CD4-positive, alpha-beta T cell treated with Interleukin-12 subunit alpha and Interleukin-12 subunit beta, for 1 hour (primary cell): ENCODE measurements at places on chromosomes 6 and 20.

DNA sequence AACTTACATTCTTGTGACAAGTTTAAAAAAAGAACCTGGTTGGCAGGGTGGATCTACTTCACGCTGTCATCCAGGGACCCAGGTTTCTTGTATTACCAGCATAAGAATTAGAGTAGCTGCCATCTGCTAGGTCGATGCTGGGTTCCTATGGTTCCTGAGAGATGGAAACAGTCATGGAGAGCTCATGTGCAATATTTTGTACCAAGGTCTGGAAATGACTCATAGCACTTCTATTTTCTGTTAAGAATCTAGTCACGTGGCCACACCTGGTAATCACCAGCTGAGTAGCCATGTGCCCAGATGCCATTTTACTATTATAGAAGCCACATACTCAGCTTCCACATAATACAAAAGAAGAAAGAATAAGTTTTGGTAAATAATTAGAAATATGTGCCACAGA is 171.3 kb downstream of the CD83 start:
- DNase-seq: no peak

GRCh38 chr20:57584768-57585461 is 24.0 kb downstream of the PCK1 start:
- DNase-seq: no peak

DNA sequence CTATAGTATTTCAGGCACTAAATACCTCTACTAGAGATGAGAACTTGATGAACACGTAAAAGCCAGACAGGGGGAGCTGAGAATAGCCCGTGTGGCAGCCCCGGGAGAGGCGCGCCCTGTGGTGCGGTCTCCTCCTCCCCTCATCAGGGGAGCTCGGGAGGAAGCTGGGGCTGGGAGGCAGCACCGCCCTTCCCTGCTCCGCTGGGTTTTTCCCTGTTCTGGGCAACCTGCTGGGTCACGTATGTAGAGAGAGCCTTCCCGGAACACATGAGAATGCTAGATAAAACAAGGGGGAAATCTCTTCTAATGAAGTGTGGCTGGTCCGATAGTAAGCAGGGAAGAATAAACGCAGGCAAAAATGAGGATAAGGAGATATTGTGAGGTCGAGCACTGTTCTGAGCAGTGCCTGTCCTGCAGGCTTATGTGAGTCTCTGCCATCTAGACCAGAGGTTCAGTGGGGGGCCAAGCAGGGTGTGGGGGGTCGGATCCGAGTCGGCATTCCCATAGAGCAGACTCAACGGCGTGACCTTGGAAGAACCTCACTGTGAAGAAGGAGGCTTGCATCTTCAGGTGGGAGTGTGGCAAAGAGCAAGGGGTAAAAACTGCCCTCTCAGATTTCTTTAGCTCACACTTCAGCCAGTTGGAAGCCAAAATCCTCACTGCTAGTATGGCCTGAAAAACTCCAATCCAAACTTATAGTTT is 13.4 kb upstream of the RPS6KA2 start:
- no peak for DNase-seq

DNA sequence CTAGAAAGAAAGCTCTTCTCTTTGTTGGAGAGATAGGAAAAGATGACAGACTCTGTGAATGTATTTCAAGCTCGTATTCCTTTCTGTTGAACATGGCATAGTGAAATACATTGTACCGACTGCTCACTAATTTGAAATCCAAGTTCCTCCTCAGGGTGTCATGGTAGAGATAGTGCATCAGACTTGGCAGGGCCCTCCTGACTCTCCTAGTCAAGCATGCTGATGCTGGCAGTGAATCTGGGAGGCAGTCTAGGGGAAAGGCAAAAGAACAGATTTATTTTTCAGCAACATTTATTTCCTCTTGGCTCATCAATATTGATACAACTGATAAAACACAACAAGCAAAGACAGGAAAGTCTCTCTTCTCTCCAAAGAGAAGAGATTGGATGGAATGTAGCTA is 356.3 kb upstream of the IRAK1BP1 start:
- no peak for DNase-seq
